ENCODE measurements at places on chromosomes 1 and 21.

GRCh38 chr1:5950994-5951785 lies 41.0 kb downstream of the NPHP4 start:
- no peak for DNase-seq

GRCh38 chr21:44508426-44508710 lies 31.6 kb downstream of the KRTAP10-1 start:
- no peak for DNase-seq

GRCh38 chr1:28716336-28716735 lies 20.4 kb upstream of the YTHDF2 start:
- DNase-seq: no peak

DNA sequence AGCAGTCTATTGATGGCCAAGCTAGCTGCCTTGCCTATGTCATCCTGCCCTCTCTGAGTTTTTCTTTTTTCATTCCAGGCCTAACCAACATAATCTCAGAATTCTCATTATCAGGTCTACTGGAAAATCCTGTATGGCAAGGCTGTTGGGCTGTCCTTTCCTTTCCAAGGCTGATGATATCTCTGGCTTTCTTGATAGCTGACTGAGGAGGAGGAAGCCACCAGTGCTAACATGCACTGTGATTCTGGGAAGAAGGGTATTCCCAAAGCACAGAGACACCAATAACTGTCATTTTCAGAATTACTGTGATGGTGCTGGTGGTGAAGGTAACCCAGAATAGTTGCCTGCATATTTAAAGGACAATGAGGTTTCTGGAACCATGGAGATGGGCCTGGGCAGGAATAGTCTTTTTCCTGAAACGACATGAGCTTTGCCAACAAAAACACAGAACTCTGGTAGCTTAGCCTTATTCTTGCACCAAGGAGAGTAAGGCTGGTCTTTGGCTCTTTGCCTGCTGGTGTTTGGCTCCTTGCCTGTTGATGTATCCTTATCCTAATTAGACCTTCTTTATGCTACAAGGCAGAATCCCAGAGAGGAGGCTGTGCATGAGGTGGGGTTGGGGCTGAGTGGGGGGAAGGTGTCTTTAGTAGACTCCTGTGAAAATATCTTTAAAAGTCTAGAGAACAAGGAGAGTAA lies 157.4 kb downstream of the TNFSF18 start:
- no peak for DNase-seq

- no peak for DNase-seq
Measured at GRCh38 chr21:35014302-35015041, 34.6 kb downstream of the RUNX1 start.

- no peak for DNase-seq
Measured at GRCh38 chr1:84887261-84887934, 5.6 kb downstream of the LPAR3 start.

DNA sequence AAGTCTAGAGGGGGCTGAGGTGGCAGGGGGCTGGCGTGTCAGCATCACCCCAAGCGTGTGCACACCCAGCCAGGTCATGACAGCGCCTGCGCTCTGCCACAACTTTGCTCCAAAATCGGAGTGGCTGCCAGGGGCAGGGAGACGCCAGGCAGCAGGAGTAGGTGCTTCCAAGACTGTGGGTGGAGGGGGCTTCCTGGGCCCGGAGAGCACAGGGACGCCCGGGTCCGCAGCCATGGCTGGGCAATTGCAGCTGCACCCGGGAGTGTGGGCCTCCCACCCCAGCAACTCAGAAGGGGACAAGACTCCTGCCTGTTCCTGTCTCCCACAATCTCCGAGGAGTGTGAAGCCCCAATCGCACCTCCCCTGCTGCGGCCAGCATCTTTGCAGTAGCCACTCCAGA lies 53.1 kb upstream of the CYYR1 start:
- no peak for DNase-seq

DNA sequence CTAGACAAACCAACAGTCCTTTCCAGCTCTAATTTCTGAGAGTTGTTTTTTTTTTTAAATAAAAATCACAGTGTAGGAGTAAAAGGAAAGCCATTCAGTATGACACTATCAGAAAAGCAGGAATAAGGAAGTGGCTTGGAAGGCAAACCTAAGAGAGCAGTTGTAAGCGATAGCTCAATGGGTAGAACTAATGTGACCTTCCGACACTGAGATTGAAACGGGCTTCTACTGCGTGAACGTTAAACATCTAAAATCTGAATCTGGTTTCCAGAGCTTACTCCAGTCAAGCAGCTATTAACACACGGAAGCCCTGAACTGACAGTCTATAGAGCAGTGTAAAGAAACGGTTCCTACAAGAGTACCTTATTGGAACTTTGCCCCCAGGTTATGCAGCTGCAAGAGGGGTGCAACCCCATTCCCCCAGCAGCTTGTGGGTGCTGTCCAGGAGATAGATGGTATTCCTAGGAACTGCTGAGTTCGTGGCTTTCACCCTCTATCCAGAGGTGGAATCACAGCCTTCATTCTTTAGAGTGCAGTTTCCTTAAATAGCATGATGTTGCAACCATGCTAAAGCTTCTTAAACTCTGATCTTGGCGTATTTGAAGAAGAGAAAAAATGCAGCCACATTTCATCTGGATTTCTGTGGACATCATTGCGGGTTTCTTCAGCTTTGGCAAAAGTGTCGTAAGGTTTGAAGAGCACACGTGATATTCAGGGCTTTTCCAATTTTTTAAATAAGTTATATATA lies 3.3 kb upstream of the IRF2BP2 start:
- no peak for DNase-seq

GRCh38 chr21:32806810-32807386 lies 35.3 kb upstream of the PAXBP1 start:
- peak; percentile 23 for DNase-seq

DNA sequence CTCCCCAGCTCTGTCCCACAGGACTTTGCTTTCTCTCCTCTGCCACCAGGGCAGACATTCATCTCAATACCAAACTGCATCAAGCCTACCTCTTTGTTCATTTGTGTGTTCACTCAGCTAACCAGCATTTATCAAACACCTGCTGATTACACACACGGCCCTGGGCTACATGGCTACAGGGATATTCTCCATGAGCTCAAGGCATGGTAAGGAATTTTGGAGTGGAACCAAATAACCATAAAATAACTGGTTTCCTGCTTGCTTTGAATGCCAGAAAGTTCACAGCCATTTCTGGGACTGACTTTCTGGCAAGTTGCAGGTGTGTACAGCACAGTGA lies 54.6 kb downstream of the LDLRAD2 start:
- no peak for DNase-seq

DNA sequence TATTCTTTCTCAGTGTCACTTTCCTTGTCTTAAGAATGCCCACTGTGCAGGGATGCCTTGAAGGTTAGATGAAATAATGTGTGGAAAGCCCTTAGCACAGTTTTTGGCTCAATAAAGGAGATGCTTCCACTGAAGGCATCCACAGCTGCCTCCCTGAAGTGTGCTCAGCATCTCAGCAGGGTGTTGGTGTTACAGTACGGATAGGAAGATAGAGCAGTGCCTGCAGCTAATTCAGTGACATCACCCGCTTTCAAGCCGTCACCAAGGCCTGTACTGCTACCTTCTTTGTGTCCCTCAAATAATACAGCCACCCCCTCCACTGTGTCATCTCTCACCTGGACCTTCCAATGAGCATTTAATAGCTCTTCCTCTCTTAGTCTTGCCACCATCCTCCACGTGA lies 59.0 kb downstream of the NDUFS5 start:
- DNase-seq: no peak

DNA sequence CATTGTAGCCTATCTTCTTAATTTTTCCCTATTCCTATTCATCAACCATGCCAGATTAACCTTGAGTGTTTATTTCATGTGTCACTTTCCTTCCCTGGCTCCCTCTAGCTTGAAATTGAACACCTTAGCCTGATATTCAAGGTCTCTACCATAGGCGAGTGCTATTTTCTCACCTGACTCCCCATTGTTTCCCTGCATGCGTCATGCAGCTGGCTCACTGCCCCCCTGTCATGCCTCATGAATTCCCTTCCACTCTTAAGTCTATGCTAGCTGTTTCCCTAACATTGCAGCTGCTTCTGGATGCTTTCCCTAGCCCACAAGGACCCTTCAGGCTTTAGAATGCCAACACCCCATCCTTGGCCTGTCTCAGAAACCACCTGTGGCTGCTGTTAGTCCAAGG lies 56.7 kb upstream of the CD1D start:
- no peak for DNase-seq

DNA sequence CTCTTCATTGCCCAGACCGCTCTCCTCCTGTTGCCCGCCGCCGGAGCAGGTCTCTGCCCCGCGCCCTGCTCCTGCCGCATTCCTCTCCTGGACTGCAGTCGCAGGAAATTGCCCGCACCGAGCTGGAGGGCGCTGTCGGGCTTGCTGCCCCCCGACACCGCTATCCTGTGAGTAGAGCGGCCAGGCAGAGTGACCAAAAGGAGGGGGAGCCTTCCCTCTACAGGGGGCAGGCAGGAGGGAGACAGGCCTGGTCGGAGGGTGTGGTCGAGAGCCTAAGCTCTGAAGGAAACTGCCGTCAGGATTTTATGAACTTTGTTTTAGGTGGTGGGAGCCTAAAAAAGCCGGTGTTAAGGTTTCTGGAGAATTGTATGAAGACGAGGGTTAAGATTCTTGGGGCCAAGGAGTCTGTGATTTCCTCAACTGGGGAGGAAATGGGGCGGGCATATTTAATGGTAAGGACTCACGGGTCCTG lies 517 bp downstream of the LRIG2 start:
- no peak for DNase-seq

DNA sequence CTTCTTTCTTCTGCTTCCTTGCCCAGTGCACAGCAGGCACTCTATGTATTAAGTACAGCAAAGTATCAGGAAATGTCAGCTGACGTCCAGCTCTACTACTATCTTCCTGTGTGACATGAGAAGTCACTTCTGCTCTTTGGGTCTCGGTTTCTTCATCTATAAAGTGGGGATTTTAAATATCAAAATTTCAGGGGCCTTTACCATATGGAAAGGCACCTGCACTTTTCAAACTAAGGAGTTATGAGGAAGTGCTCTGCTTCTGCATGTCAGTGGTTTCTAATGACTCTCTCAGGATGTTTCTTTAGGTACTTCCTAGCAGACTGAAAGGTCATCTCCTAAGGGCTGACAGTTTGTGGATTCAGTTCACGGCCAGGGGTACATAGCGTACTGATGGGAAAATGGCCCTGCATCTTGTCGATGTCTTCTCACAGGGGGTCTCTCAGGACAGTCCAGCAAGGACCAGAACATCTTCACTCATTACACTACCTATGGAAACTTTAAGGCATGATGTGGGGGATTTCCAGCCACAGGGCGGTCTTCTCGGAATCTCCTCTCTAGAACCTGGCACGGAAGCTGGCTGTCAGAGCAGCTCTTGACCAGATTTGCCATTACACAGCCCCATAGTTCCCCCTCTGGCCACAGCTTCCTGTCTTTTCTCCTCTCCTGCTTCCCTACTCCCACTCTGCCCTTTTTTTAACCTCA lies 42.0 kb upstream of the MTF1 start:
- no peak for DNase-seq

DNA sequence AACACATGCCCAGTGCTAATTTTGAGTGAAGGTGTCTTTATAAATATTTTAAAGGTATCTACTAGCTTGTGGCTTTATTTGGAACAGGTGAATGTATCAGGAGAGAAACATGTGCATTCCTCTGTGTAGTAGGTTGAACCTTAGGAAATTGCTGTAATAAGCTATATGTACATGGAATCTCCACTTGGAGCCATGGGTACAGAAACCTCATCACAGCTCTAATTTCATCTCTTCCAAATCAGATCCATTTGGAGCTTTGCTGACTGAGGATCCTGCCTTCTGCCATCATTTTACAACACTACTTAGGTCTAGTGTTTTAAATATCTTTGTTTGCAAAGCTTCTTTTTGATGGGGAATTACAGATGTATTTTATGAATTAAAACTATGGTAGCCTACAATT lies 2.1 kb downstream of the KCNK2 start:
- DNase-seq: no peak

DNA sequence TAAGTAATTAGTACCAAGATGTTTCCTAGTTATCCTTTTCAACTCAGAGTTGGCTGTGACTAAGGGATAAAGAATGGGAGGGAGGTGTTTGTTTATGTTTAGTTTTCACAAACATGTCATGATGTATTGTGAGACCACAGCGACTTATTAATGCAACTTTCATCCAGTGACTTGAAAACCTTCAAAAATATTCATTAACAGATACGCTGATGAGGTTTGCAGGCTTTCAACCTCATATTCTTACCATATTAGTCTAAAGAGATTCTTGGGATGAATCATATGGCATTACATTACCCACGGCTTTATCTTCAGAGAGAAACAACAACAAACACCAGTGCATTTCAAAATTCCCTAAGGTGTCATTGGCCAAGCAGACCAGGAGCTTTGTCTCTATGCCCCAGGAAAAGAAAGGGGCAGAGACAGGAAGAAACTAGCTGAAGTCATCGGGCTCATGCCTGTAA lies 36.4 kb downstream of the PALMD start:
- DNase-seq: no peak

GRCh38 chr1:108852221-108852975 lies 4.5 kb downstream of the AKNAD1 start:
- DNase-seq: no peak

DNA sequence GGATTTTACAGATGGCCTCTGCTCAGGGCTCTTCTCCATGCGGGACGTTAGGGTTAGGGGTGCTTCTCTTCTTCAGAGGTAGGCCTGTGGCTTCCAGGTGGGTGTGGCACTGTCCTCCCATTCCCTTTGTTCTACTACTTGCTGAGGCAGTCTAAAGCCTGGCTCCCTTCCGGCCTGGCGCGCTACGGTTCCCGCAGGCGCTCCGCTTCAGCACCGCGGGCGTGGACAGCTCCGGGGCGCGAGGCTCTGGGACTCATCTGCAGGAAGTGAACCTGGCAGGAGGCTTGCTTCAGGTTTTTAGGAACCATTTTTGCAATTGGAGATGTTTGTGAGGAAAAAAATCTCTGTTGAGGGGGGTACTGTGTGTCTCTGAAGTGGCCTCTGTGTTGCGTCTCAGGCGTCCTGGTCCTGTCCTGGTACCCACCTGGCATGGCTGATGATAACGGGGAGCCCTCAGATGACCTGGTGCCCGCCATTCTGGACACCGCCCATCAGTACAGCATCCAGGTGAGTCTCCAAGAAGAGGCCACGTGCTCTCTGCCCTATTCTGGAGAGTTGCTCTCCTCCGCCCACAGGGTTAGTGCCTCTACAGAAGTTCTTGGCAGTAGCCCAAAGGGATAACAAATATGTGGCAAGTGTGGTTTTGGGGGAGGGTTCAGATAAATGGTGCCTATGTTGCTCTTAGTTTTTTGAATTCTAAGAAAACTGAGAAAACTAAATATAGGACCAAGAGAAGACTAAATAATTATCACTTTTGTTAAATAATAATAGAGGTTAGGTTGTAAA lies 1.9 kb downstream of the MANEAL start:
- DNase-seq: peak; percentile 43

GRCh38 chr1:59261537-59261936 lies 35.4 kb upstream of the FGGY start:
- DNase-seq: no peak

- no peak for DNase-seq
Measured at GRCh38 chr1:85884372-85885035, 176.3 kb upstream of the ZNHIT6 start.

DNA sequence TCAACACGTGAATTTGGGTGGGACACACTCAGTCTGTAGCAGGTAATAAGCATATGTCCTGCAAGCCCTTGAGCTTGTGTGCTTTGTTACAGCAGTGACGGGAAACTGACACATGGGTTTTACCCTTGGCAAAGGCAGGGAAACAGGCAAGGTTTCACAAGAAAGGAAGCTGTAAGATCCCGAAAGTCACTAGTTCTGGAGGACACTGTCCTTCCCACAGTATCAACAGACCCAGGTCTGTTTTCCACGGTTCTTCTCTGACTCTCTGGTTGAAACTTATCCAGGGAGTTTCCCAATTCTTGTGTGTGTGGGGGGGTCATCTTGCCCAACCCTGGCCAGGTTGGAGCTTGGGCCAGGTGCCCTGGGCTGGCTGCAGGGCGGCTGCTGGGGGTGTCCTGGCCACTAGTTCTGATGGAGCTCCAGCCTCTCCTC lies 29.3 kb upstream of the ZBTB21 start:
- no peak for DNase-seq

Measured in activated CD4-positive, alpha-beta T cell treated with anti-CD3 and anti-CD28 coated beads for 24 hours (primary cell).